ENCODE measurements at places on chromosomes 4 and X.

GRCh38 chrX:118353081-118353850 lies 7.4 kb downstream of the WDR44 start:
- peak; percentile 37 for DNase-seq

DNA sequence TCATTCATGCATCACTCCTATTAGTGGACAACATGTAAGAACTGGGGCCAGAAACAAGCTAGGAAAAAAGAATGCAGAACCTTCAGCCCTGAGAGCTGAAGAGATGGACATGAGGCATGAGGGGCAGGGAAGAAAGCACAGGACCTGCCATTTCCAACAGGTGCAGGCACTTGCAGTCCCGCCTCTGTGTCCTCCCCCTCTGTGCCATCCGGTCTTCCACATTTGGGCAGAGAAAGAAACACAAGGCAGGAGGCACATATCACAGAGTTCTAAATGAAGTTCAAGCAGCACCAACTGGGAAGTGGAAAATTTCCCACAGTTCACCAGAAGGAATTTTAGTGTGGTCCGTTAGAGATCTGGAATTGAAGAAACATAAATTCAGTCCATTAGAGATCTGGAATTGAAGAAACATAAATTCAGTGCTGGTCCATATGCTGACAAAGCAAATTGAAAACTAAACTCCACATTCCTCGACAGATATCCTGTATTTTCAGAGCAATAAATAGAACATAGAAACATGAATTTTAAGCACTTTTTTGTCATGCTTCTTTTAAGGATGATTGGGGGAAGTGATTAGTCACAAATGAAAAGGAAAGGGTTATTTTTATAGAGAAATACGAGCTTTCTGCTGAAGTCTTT lies 57.2 kb upstream of the DAPP1 start:
- no peak for DNase-seq

DNA sequence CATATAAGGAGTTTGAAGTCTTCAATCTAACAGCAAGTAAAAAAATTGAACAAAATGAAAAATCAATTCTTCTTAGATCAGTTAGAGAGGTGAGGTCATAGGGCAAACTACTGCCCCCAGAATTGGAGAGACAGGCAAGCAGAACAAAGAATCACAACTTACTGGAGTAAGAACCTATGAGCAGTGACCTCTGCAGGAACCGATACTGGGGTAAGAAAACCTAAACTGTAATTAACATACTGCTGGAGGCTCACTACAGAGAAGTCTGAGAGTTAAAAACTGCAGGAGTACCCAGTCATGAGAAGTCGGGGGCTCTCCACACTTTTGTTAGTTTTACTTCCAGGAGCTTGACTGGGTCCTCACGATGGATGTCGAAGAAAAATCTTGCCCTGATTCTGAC lies 16.0 kb downstream of the CLDN22 start:
- DNase-seq, result no peak

DNA sequence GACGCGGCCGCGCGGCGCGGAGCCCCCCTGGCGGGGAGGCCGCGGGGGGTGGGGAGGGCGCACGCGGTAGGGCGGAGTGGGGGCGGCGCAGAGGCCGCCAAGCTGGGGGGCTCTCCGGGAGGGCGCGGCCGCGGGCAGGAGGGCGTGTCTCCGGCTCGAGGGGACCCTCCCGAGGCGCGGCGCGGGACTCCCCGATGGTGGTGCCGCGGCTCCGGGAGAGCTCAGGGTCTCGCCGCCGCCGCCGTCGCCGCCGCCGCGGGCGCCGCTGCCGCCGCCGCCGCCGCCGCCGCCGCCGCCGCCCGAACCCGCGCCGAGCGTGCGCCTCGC lies 165 bp upstream of the PTCHD1 start:
- no peak for DNase-seq

- no peak for DNase-seq
These were observed 317.6 kb upstream of the CNKSR2 start for GRCh38 chrX:21056622-21057021.

GRCh38 chr4:184439856-184440594 lies 34.3 kb downstream of the IRF2 start:
- no peak for DNase-seq

DNA sequence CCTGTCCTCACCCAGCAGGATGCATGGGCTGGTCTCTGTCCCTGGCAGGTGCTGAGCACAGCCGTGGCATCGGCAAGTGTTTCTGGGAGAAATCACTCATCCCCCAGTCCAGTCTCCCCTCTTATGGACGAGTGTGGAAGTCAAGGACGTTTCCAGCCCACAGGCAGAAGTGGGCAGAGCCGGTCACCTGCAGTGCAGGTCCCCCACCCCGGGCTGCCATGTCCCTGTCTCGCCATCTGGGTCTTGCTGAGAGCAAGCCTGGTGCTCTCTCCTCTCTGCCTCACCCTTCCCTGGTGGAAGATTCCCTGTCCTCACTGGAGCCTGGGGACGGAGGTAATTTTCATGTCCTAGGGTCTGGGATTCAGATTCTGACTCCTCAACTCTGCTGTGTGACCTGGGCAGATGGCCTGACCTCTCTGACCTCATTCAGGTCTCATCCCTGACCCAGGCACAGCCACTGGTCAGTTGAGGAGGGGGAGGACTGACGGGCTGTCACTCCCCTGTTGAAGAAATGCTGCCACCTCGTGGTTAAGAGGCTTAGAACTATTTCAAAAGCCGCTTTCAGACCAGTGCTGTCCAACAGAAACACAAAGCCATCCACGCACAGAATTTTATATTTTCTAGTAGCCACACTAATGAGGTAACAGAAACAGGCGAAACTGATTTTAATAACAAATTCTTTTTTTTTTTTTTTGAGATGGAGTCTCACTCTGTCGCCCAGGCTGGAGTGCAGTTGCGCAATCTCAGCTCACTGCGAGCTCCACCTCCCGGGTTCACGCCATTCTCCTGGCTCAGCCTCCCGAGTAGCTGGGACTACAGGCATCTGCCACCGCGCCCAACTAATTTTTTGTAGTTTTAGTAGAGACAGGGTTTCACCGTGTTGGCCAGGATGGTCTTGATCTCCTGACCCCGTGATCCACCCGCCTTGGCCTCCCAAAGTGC lies 1.8 kb downstream of the CPZ start:
- DNase-seq, result peak; percentile 50

- no peak for DNase-seq
These were observed 49.2 kb upstream of the HDAC8 start for GRCh38 chrX:72621625-72622485.

GRCh38 chr4:15675356-15675755 lies 6.3 kb upstream of the FAM200B start:
- no peak for DNase-seq

DNA sequence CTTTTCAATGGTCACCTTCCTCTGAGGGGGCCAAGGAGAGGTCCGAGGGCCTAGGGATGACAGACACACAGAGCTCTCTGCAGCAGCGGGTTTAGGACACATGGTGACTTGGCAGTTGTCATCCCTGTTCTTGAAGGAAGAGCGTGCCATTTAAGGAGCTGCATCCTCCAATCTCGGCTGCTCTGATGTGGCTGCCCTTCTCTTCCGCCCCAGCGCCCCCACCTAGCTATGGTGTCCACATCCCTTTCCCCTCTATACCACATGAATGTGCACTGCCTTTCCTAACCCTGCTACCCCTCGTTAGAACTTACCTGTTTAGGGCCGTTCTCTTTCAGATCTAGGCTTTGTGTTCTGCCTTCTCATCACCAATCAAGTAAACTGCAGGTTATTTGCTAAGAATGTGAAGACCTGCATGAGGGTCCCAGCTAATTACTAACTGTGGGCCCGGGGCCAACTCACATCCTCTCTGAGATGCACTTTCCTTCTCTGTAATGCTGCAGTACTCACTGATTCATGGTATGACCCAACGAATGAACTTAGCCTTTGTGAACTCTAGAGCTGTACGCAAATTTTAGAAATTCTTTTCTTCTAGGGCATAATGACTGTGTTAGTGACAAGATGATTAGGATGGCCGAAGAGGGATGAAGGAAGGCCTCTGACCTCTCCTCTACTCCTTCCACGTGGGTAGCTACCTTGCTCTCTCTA lies 38.2 kb downstream of the CHST7 start:
- no peak for DNase-seq

- DNase-seq, result no peak
These were observed 121.0 kb downstream of the PCDH10 start for GRCh38 chr4:133270021-133270570.
